ENCODE measurements at places on chromosomes 5 and 9.

DNA sequence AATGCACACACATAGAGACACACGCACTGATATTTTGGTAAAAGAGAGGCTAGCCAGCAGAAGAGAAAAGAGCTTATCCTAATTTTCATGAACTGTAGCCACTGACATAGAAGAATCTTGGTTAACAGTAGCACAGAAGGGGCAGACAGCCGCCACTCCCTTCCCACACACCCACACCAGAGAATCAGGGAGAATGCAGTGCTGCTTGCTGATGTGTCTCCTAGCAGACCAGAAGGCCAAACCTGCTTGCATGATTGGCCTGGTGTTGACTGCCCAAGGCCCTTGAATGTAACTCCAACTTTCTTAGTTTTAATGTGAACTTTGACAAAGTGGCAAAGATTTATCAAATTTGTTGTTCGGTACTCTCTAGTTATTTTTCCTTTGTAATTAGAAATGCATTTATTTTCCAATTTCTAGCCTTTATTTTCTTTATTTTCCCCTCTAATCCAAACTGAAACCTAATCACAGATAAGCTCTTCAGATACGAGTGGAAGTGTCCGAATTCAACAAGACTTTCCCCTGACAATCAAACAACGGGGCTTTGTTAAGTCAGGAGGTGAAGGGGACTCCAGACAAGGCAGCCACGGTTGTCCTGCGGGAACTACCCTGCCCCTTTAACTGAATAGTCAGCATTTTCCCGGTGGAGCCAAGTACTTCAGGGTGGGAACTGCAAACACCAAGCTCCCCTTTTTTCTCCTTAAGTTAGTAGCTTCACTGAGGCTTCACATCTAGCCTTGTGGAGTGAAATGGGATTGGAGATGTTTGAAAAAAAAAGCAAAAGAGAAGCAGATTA, 81.9 kb upstream of the CTSL start:
- no peak for DNase-seq

GRCh38 chr5:102049517-102049916, 246.6 kb downstream of the SLCO4C1 start:
- DNase-seq = peak; percentile 85

DNA sequence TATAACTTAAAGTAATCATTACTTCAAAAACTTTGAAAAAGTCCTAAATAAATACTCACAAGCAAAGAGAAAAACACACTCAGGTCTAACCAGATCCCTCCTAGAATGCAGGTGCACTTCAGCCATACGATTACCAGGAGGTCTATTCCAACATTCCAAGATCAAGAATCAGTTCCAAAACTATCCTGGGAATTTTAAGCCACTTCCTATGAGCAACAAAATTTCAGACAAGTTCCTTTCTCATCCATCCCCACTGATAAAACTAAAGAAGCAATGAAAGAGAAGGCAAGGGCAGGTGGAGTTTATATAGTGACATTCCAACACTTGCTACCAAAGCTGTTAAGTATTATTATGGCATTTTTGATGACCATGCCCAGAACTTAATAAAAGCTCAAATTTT, 29.6 kb downstream of the MLLT3 start:
- DNase-seq = no peak

DNA sequence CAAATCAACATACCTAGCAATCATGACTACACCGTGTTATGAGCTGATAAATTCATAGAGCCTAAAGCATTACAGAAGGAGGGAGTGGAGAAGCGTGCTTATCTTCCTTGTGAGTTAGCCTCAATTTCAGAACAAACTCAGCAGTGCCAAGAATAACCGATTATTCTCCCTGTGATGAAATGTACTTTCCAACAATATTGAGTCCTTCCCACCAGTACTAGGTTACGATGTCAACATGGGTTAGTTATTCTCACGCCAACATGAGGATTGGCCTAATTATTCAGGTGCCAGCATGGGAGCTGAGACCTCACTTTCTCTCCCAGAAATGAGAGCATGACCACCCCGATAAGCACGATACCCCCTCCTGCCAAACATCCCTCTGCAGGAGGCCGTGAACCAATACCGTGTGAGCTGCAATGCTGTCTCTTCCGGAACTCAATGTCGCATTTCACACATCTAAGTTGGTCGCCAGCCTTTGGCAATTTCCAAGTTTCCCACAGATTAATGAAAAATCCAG, 193.7 kb downstream of the ENC1 start:
- DNase-seq = no peak

DNA sequence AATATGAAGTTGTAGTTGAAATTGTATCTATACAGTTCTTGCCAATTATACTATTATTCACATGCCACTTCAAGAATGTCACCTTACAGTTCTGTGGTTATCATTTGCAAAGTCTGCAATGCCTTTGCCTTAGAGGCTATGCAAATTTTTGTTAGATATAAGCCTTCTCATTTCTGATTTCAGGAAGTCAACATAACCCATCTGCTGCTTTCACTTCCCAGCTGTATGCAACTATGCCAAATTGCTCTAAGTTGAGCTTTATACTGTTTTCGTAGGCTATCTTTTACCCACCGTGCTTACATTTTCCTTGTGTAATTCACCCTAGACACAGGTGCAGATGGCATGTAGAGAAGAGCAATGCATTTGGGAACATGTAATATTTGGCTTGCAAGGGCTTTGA, 1083.0 kb downstream of the CDH9 start:
- DNase-seq = no peak

GRCh38 chr9:95447660-95448420, 68.9 kb downstream of the PTCH1 start:
- no peak for DNase-seq

DNA sequence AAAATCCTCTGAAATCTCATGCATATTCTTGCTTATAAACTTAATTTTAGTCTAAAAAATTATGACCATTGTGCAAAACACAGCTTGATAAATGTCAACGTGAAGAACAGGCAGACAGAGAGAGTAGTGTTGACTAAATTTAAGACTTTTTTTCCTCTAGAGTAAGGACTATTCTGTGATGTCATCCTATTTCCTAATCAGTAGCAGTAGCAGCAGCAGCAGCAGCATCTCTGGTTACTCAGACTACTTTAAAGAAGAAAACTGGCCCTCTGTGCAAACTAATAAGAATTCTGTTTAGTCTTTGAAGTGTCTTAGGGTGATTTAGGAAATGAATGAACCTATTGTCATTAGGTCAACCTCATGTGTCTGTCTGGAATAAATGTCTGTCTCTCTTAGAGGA, 403.0 kb downstream of the HINT1 start:
- DNase-seq = no peak

GRCh38 chr5:121897341-121897740, 45.7 kb downstream of the FTMT start:
- DNase-seq = no peak

DNA sequence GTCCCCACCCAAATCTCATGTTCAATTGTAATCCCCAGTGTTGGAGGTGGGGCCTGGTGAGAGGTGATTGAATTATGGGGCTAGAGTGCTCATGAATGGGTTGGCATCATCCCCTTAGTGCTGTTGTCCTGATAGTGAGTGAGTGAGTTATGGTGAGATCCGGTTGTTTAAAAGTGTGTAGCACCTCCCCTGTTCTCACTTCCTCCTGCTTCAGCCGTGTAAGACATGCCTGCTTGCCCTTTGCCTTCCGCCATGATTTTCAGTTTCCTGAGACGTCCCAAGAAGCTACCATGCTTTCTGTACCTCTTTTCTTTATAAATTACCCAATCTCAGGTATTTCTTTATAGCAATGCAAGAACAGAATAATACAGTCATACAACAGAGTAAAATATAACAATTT, 742 bp upstream of the LECT2 start:
- no peak for DNase-seq

DNA sequence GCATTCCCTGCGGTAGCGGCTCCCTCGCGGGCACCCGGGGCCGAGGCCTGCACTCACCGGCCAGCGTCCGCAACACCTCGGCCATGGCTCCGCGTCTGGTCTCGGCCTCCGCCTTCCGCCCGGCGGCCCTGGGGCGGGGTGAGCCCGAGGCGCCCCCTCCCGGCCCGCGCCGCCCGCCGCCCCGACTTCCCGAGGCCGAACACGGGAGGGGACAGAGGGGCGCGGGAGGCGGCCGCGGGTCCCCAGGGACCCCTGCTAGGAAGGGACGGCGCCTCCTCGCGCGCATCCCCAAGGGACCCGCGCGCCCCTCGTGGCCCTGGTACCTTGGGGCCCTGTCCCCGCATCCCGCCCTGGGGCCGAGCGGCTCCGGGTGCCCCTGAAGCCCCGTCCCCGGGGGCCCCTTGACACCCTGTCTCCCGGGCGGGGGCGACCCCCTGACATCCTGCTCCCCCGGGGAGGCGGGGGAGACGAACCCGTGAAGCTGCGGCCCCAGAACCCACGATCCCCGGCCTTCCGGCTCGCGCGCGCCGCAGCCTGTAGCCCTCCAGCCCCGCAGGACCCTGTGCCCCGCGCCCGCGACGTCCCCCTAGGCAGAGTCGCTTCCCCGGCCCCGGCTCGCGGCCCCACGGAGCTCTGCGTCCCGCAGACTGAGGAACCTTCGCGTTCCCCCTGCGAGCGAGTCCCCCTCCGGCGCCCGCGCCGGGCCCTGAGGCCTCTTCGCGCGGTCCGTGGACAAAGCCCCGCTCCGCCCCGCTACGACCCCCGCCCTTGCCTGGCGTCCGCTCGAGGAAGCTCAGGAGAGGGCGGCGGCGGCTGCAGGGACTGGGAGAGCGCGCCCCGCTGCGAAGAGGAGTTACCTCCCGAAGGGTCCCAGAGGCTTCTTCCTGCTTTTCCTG, at the start of gene ABO:
TSS of gene ABO (minus strand) at position 97 of the 896 bp plus-strand sequence.
- no peak for DNase-seq

GRCh38 chr5:172235132-172235780, 41.3 kb downstream of the EFCAB9 start:
- no peak for DNase-seq

GRCh38 chr5:111389390-111390082, 122.8 kb downstream of the STARD4 start:
- no peak for DNase-seq

GRCh38 chr5:51172903-51173626, 210.2 kb upstream of the ISL1 start:
- DNase-seq = peak; percentile 78

DNA sequence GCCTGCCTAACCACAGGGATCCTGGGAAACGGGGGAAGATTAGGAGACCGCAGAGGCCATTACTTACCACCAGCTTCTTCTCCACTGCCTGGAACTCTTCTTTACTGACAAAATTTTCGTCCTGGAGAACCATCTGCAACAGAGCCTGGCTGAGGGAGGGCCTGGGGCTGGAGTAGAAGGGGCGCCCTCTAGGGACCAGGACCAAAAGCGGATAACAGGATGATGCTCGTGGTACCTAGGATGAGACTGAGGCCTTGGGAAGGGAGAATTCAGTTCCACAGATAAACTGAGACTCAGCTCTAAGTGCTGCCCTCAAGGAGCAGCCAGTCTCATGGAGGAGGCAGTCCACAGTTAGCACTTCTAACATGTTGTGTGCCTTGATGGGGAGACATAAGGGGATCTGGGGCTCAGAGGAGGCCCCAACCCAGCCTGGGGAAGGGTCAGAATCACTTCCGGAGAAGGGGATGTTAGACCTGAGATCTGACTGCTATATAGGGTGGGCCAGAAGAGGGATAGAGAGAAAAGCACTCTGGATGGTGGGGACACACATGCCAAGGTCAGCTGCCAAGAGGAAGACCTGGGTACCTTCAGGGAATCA, 1.2 kb downstream of the SPATA24 start:
- DNase-seq = no peak

DNA sequence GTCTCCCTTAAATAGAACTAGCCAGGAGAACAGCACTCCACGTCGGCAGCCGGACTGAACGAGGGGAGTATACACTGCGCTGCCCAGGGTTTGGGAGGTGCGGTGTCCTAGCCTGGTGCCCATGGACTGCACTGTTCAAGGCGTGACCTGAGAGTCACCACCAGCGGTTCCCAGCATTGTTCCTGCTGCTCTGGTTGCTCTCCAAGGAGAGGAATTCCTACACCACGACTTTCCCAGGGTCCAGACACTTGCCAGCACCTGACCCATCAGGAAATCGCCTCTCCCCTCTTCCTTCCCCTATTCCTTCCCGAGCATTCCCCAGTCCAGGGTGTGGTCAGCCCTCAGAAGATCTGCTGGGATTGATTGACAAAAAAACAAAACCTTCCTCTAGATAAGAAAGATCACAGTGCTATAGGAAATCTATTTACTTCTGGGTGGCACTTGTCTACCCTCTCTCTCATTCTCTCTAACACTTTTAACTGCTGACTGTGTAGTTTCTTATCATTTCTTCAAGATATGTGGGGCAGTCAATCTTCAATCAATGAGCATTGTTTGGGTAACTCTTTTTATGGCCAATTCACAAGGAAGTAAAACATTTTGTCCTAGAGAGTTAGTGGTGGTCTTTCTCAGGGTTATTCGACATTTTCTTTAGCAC, 297.8 kb upstream of the ACTBL2 start:
- no peak for DNase-seq

- DNase-seq = no peak
These were observed 110.4 kb downstream of the TLE4 start for GRCh38 chr9:79682076-79682736.

GRCh38 chr9:121725008-121725775, 73.8 kb downstream of the DAB2IP start:
- DNase-seq = no peak

DNA sequence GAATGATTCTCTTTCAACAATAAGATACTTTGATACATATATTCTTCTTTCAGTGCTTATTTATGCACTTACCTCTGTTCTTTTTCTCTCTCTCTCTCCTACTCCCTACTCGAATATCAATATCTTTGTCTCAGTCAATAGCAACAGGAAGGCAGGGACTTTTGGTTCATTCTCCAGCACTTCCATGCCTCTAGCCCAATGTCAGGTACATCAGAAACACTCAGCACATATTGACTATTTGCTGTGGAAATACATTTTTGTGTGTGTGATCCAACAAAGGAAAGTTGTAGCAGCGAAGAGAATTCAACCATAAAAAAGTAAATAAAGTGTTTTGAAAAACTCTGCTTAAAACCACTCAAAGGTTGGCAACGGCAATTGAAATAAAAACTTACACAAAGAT, 12.6 kb downstream of the DIRAS2 start:
- DNase-seq = no peak

- DNase-seq = peak; percentile 8
These were observed 84.9 kb downstream of the ZNF608 start for GRCh38 chr5:124661317-124662141.

DNA sequence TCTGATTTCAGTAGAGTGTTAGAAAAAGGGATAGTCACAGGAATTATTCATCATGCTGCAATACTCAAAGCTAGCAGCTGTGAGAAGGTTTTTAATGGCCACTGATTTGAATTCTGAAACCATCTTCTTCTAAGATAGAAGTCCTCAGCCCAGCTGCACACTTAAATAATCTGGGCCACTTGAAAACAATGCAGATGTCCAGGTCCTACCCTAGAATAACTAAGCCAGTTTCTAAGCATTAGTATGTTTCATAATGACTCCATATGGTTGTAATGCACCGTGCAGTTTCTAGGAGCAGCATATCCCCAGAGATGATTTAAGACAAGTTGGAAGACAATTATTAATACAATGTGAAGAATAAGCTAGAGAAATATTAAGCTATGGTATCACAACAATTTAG, 159.9 kb upstream of the FBXL17 start:
- DNase-seq = no peak

GRCh38 chr5:33261305-33261704, 179.5 kb upstream of the TARS1 start:
- no peak for DNase-seq

- DNase-seq = no peak
These were observed 1.5 kb upstream of the DTWD2 start for GRCh38 chr5:118989816-118990215.
